ENCODE measurements at places on chromosomes 4 and X.

GRCh38 chrX:132900633-132901293 lies 57.7 kb downstream of the HS6ST2 start:
- no peaks in the 10 kb centered on the region for H3K27me3 ChIP-seq
- no peaks in the 10 kb centered on the region for H3K4me1 ChIP-seq
- no peak overlapping the region for H3K4me3 ChIP-seq
- no peak for DNase-seq
- H3K36me3 ChIP-seq: no peaks in the 10 kb centered on the region

DNA sequence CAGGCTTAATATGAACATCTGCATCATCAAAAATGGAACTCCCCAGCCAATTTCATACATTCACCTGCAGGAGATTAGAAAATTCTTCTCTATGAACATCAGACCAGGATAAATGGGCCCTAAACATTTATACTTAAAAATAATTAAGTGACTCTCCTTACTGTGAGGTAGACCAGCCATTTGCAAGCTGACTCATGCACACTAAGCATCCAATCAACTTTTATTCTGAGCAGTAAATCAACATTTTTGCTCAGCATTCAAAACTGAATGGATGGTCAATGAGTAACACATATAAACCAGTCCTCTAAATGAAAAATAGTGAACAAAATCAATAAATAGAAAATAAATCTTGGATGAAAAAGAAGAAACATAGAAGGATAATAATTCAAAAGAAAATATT lies 19.9 kb upstream of the PCDH10 start:
- DNase-seq: no peak
- H3K4me1 ChIP-seq: no peaks in the 10 kb centered on the region
- H3K4me3 ChIP-seq: no peak overlapping the region
- H3K27ac ChIP-seq: no peak overlapping the region

DNA sequence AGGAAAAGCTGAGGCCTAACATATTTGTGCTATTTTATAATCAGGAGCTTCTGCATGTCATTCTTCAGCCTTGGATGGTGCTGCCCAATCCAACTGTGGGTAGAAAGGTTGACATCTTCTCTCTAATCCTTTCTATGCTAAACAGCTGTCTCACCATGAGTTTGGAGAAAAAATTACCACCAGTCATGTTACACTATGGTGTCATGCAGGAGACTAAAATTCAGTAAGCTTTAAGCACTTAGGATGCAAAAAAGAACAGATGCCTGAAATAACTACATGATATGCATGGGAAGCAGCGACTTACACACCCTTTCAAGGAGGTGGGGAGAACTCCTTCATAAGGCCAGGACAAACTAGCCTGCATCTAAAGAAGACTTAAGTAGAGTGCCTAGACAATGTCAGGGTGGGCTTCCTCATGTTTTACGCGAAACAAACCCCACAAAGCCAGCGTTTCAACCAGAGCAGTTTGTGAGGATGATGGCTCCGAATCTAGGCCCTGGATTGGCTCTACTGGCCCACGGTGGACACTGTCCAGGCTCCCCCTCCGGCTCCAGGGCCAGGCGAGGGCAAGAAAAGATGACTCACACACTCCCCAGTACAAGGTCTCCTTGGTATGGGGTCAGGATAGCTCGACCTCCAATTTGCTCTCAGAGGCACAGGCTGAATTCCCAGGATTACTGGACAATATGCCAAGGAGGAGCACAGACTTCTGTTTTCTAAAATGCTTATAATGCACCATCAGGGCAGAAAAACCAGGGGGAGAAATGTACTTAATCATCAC lies 45.1 kb downstream of the STX18 start:
- H3K27me3 ChIP-seq: no peaks in the 10 kb centered on the region
- peaks cover 29% of the 10 kb centered on the region for H3K4me1 ChIP-seq
- no peaks in the 10 kb centered on the region for H3K36me3 ChIP-seq
- no peak for DNase-seq
- H3K27ac ChIP-seq: peak overlapping the region; percentile 3

DNA sequence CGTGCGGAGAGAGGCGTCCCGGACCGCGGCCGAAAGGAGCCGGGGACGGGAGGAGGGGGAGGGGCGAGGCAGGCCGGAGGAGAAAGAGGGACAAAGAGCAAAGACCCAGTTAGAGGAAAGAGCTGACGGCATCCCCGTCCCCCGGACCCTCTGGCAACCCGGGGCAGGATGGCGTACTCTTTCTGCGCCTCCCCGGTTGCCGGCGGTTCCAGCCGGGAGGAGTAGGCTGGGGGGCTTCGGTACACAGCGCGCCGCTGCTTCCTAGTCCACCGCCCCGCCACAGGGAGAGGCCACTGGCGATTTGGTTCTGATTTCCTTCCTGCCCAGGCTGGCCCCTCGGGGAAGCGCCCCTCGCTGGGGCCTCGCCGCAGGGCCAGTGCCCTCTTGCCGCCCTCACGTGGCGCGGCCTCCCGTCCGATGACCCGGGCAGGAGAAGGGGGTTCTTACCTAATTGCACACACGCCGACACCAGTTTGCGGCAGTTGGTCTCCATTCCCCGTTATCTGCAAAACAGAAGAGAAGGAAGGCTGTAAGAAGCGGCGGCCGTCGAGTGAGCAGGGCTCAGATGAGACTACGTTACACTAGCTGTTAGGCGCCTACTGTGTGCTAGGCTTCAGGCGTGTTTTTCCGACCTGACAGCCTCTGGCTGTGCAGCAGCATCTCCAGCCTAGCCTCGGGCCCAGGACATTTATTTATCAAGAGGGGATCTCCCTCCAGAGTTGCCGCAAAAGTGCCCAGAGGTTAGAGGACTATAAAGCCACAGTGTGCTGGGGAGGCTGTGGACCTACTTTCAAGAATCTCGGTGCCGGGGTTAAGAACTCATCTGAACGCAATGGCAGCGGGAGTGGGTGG lies 9.9 kb upstream of the PITX2 start:
- DNase-seq: no peak
- H3K4me3 ChIP-seq: no peak overlapping the region
- no peak overlapping the region for H3K27ac ChIP-seq
- H3K4me1 ChIP-seq: peaks cover 5% of the 10 kb centered on the region
- peaks cover 84% of the 10 kb centered on the region for H3K27me3 ChIP-seq

DNA sequence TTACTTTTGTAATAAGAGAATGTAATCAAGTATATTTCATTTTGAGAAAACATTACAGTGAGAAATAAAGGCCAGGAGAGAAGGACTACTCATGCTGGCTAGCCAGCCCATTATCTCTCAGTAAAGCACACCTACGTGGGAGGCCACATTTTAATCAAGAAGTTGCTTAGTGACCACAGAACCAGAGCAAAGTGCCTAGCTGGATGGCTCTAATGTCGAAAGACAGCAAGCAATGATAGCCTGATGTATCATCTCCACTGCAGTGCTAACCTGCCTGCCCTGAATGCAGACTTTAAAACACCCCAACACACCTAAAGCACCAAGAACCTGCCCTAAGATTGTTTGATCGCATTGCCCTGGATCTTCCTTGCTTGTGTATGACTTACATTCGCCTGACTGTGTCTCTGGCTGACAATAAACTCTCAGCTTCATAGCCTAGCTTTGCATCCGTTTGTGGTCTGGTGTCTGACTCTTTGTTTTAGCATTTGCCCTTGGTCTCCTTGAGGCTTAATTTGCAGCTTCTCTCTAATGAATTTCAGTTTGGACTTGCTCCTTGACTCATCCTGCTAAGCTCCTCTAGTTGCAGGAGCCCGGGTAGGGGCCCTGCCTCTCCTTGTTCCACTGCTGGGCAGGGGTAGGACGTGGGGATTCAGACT lies 31.4 kb upstream of the SOWAHD start:
- DNase-seq: no peak
- peaks cover 6% of the 10 kb centered on the region for H3K4me1 ChIP-seq
- H3K4me3 ChIP-seq: peak overlapping the region; percentile 40

DNA sequence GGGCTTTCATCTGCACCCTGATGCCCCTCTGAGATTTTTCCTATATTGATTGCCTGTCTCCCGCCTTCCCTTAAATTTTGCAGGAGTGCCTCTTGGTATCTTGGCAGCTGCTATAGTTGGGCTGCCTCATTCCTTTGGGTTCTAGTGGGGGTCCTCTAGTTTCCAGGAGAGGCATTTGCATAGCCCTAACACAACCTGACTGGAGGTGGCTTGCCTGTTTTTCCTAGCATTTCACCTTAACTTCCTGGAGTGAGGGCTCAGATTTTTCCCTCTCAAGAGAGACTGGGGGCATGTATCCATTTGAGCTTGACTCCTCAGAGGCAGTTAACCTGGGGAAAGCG lies 46.0 kb downstream of the UGT2A3 start:
- DNase-seq: no peak
- H3K4me3 ChIP-seq: no peak overlapping the region
- no peak overlapping the region for H3K27ac ChIP-seq
- H3K4me1 ChIP-seq: no peaks in the 10 kb centered on the region
- no peaks in the 10 kb centered on the region for H3K27me3 ChIP-seq

GRCh38 chr4:30863021-30863420 lies 142.9 kb downstream of the PCDH7 start:
- H3K4me3 ChIP-seq: no peak overlapping the region
- no peak for DNase-seq
- H3K27me3 ChIP-seq: no peaks in the 10 kb centered on the region
- H3K4me1 ChIP-seq: no peaks in the 10 kb centered on the region
- no peak overlapping the region for H3K27ac ChIP-seq

DNA sequence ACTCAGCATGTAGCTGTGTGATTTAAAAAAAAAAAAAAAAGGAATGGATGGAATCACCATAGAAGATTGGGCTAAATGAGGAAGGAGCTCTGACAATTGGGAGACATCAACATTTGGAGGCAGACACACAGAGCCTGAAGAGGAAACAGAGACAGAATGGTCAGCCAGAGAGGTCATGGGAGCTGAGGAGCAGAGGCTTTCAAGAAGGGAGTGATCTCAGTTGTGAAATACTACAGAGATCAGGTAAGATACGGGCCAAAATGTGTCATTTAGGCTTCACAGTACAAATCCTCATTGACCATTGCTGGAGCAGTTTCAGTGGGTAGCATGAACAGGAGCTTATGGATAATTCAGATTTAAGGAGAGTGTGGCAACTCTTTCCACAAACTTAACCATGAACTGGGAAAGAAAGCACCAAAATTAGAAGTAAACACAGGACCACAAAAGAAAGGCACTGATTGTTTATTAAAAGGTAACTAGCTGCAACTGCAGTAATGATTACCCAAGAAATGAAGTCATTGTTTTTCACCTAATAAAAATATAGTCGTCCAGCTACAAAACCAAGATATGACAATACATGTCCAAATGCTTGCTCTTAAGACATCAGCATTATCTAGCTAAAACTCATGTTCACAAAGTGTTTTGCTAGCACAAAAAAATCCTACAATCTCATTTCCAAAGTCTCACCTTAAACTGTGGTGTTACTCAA lies 203.2 kb downstream of the DHX15 start:
- H3K4me1 ChIP-seq: no peaks in the 10 kb centered on the region
- no peak overlapping the region for H3K4me3 ChIP-seq
- no peak for DNase-seq
- peaks cover 14% of the 10 kb centered on the region for H3K27me3 ChIP-seq
- no peak overlapping the region for H3K27ac ChIP-seq

DNA sequence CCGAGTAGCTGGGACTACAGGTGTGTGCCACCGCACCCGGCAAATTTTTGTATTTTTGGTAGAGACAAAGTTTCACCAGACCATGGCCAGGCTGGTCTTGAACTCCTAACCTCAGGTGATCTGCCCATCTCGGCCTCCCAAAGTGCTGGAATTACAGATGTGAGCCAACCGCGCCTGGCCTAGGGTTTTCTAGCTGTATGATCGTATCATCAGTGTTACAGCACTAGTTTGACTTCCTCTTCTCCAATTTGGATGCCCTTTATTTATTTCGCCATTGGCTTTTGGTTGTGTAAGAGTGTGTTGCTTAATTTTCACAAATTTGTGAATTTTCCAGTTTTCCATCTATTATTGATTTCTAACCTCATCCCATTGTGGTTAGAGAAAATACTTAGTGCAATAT lies 5.2 kb downstream of the TKTL1 start:
- no peak overlapping the region for H3K27ac ChIP-seq
- H3K27me3 ChIP-seq: no peaks in the 10 kb centered on the region
- H3K4me1 ChIP-seq: no peaks in the 10 kb centered on the region
- no peak for DNase-seq
- H3K4me3 ChIP-seq: no peak overlapping the region

DNA sequence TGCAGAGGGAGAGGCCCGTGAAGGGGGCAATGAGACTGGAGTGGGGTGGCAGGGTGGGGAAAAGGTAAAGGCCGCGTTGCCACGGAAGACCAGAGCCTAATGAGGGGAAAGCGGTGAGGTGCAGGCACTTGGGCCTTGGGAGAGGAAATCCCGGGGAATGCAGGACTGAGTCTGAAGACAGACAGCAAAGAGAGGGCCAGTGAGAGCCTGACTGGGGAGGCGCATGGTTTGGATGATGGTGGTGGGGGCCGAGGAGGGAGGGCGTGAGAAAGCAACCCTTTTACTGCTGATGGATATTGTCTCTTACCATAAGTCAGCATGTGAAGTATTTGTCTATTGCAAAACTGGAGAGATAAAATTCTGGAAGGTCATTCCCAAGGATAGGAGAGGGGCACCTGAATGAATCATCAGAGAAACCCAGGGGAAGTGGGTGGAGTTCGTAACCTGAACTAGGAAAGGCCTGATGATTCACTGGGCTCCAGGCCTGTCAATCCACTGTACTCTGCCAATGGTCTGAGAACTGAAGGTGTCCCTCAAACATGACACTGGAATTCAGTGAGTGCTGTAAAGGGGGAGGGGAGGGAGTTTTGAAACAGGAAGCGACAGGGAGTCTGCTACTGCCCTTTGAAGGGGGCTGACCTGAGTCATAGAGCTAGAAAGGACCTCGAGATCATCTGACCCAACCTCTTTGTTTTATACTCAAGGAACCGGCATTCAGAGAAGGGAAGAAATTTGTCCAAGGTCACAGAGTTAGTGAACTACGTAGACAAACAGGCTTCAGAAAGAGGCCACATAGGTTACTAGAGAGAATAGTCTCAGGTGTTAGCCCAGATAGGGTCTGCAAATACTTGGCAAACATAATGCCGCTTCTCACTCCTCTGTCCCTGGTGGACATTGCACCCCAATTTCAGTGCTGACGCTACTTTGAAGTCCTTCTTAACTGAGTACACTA lies 52.2 kb downstream of the NALF2 start:
- no peaks in the 10 kb centered on the region for H3K27me3 ChIP-seq
- no peaks in the 10 kb centered on the region for H3K4me1 ChIP-seq
- H3K36me3 ChIP-seq: no peaks in the 10 kb centered on the region
- no peak for DNase-seq
- H3K27ac ChIP-seq: no peak overlapping the region

GRCh38 chr4:25085671-25086070 lies 54.9 kb upstream of the LGI2 start:
- H3K27me3 ChIP-seq: peaks cover 91% of the 10 kb centered on the region
- no peaks in the 10 kb centered on the region for H3K4me1 ChIP-seq
- no peak overlapping the region for H3K4me3 ChIP-seq
- H3K36me3 ChIP-seq: peaks cover 2% of the 10 kb centered on the region
- no peak overlapping the region for H3K27ac ChIP-seq

GRCh38 chr4:185210102-185210981 lies 944 bp downstream of the SNX25 start:
- no peak overlapping the region for H3K27ac ChIP-seq
- H3K36me3 ChIP-seq: peaks cover 9% of the 10 kb centered on the region
- no peaks in the 10 kb centered on the region for H3K27me3 ChIP-seq
- DNase-seq: peak; percentile 19

- no peak for DNase-seq
- no peak overlapping the region for H3K27ac ChIP-seq
- H3K27me3 ChIP-seq: no peaks in the 10 kb centered on the region
- H3K4me3 ChIP-seq: no peak overlapping the region
Observed at GRCh38 chr4:48565362-48566033, 75.4 kb downstream of the ZAR1 start.
